ENCODE measurements at places on chromosomes 5 and 9.

DNA sequence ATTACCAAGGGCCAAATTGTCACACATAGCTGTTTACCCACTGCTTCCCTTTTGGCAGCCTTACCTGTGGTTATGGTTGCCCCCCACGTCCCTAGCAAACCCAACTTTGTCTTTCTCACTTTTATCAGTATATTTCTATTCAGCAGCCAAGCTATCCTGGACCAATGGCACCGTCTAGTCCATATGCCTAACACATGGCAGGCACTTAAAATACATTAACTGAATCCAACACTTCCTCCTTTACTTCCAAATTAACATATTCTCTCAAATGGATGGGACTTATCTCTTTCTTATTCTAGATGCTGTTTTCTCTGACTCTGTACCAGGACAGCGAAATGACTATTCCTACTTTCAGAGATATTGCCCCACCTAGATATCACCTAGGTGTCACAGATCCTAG is 50.9 kb upstream of the SLC44A1 start:
- DNase-seq, result no peak

DNA sequence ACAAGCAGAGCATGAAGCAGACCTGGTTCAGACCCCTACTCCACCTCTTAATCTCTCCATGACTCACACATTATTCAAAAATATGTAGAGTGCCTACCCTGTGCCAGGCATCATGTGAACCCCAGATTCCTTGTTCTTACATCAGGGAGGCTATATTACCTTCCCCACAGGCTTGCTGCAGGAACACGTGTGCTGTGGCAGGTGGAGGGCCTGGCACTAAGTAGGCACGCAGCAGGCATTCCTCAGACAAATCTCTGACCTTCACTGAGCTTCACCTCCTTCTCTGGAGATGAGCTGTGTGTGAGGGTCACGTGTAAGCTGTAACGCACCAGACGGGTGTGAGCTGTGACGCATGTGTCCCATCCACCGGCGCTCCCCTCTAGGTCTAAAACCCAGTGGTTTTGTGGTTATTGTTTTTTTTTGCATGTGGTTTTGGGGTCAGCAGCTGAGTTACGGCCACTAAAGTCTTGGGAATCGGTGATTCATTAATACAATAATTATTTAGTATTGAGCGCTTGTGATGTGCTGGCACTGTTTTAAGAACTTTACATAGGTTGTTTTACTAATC is 30.3 kb downstream of the ANGPTL2 start:
- DNase-seq, result no peak

GRCh38 chr5:132754111-132754510 is 6.9 kb downstream of the CCNI2 start:
- no peak for DNase-seq

GRCh38 chr5:59485629-59486439 is 407.7 kb downstream of the PDE4D start:
- no peak for DNase-seq

GRCh38 chr5:125277494-125278154 is 531.2 kb upstream of the ZNF608 start:
- DNase-seq, result no peak

DNA sequence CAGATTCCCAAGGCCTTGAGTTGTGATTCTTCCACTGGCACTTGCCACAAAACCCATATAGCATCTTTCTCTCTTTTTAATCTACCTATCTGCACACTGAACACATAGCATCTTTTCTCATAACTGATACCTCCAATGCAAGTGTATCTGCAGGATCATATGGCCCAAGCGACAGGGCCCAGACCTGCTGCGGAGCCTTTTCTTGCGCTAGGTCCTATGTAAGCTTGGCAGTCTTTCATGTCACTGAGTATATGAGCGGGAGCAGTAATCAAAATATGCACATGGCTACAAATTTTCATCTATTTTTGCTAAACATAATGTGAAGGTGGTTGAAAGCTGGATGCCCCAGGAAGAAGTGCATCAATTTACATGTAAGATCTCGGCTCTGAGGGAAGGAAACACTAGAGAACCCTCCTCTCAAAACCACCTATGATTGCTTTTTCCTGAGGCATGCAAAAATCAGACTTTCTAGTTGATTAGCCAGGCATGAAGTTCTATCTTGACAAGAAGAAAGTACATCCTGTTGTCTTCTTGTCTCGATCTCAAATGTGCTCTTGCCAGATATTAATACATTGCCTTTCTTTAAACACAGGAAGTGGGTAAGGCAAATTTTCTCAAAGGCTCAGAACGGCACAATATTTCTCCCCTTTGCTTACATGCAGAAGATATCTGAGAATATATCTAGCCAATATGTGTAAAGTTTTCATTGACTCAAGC is 26.9 kb upstream of the CEMIP2 start:
- no peak for DNase-seq

GRCh38 chr5:67694810-67695191 is 498.2 kb upstream of the CD180 start:
- DNase-seq, result no peak

GRCh38 chr9:105967797-105968196 is 273.5 kb downstream of the TMEM38B start:
- no peak for DNase-seq

DNA sequence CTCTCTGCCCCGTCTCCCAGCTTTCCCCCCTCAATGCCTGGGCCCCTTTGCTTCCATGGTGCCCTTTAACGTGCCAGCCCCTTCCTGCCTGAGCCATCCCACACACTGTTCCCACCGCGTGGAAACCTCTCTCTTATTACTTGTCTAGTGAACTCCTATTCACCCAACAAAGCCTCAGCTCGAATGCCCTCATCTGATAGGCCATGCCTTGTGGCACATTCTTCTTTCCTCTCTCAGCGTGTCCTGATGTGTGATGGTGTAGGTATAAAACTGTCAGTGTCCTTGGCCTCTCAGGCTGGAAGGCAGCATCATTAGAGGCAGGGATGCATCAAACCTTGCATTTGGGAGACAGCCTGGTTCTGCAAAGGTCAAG is 152.3 kb downstream of the OLFM1 start:
- DNase-seq, result no peak

- DNase-seq, result no peak
These were observed at the start of gene S1PR3 for GRCh38 chr9:88991066-88992034. S1PR3 (plus strand) TSS chr9:88991468; CDS start chr9:89001201, 9,733 bp downstream.

Data from activated CD8-positive, alpha-beta memory T cell treated with anti-CD3 and anti-CD28 coated beads for 1 hour (primary cell).